GF-D8 (cell line): ENCODE measurements at places on chromosomes 11 and 22.

- DNase-seq: no peak
Measured at GRCh38 chr11:80097146-80097545, 656.3 kb upstream of the TENM4 start.

DNA sequence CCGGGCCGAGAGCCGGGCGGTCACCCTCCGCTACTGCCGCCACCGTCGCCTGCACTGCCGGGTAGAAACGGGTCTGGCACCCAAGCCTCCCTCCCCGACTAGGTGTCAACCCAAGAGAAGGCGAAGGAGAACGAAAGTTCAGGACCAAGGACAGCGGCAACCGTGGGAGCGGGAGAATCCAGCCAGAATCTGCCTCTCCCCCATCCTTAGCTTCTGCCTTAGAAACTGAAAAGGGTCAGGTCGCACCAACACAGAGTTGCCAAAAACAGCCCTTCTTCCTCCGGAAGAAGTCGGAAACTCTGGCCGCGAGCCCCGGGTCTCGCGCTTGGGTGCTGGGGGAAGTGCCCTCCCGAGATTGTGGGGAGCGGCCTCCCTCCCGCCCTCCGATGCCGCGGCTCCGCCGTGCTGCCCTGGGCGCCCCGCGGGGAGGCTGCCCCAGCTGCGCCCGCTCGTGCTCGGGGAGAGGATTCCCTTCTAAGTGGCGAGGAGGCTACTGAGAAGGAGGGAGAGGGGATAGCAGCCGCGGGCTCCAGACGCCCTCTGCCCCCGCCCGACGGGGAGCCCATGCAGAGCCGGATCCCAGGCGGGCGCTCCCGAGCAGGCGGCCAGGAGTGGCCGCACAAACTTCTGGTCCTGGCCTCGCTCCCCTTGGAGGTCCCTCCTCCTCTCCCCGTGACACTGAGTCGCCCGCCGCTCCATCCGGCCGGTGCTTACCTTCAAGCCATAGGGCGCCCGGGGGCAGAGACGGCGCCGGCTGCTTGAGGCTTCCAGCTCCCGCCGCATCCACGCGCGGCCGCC lies 637 bp downstream of the DRD2 start:
- no peak for DNase-seq

DNA sequence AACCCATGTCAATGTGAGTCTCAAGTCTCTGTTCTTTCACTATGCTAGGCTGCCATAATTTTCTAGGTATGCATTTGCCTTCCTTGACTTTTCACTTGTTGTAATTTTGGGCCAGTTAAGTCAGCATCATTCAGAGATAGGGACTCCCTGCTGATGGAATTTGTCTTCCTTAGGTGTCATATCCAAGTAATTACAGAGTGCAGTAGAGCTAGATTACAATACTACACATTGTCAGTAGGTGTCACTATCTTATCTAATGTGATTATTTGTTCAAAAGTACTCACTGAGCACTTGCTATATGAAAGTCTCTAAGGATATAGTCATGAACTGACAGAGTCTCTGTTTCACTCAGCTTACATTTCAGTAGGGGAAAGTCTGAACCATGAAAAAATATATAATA lies 25.0 kb upstream of the SYN3 start:
- DNase-seq: no peak

GRCh38 chr11:122789907-122790306 lies 48.4 kb upstream of the CRTAM start:
- no peak for DNase-seq

- DNase-seq: no peak
Measured at GRCh38 chr11:46315783-46316563, 31.3 kb upstream of the DGKZ start.

DNA sequence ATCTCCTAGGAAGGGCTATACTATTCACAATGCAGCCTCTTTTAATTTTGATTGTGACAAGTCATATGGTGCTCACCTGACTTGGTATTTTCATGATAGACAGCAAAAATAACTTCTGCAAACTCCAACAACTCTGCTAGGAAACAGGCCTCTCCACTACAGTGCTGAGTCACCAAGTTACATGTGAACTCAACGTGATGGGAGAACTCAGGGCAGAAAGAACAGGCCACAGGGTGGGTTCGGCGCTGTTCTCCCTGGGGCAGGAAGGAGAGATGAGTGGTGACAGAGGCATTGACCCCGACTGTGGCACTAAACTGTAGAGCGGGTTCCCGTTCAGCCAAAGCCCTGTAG lies 76.6 kb upstream of the UCP3 start:
- no peak for DNase-seq

GRCh38 chr11:96246718-96247552 lies 96.1 kb downstream of the MAML2 start:
- DNase-seq: no peak

DNA sequence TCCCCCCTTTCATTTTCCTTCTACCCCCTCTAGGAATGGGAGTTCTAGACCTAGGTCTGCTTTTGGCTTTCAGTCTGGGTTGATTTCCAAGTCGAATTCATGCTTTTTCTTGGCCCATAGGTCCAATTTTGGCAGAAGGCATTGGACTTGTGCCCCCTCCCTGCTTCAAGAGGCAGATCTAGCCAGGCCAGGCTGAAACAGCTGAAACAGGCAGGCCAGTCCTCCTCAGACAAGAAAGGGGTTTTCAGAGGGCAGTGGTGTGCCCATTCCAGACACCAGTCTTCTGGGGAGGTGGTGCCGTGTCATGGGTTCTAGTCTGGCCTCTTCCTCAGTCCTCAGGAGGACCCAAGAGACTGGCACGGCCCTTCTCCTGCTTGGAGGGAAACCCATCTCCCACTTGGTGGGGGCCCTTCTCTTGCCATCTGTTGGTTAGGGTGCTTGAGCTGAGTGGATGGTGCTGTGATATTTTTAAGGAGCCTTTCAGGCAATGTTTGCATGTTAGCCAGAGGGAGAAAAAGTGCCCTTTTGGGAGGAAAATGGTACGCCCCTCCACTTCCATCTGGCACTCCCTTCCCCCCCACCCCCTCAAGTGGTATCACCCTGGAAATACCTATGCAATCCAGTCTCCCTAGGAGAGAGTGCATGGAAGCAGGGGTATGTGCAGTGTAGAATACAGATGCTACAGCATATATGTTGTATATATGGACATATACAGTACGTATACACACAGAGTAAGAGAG lies 53.6 kb downstream of the SYT13 start:
- DNase-seq: no peak
